ENCODE measurements at places on chromosomes 6 and 20.

DNA sequence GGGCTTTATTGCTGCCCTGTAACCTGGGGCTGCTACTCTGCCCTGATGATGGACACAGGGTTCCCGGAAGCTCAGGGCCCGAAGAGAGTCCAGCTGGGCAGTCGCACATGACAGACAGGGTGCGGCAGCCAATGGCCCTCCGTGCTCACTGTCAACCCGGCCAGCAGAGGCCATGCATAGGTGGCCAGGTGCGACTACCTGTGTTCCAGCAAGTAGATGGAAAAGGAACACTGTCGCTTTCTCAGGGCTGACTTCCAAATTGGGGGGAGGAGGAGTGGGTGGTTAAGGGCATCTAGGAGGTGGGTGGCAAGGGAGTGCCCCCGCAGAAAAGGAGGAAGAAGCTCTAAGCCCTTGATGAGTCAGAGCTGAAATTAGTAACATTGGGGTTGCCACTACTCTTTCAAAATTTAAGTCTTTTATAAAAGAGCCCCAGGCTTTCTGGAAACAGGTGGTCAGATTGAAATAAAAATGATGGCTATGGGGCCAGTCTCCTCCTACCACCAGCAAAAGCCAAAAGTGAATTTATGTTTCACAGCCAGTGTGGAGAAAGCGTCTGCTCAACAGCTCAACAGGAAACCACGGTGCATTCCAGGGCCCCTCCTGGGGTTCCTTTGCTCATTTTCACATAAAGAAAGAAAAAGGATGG is 2.3 kb upstream of the RAMACL start:
- DNase-seq, result no peak

DNA sequence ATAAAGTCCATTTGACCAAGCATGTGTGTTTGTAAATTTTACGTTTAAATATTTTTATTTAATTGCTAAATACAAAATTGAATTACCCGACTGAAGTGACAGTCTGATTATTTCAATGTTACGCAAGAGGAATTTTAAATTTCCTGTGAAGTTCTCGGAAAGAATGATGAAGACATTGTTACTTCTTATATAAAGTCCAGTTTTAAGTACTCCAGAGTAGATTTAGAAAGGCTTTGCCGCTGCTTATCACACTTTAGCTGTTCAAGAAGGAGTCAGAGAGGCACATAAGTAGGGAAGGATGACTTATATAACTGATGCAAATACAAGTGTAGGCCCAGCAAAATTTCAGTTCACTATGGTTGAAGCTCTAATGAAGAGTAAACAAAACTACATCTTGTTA is 265.1 kb upstream of the CITED2 start:
- no peak for DNase-seq

DNA sequence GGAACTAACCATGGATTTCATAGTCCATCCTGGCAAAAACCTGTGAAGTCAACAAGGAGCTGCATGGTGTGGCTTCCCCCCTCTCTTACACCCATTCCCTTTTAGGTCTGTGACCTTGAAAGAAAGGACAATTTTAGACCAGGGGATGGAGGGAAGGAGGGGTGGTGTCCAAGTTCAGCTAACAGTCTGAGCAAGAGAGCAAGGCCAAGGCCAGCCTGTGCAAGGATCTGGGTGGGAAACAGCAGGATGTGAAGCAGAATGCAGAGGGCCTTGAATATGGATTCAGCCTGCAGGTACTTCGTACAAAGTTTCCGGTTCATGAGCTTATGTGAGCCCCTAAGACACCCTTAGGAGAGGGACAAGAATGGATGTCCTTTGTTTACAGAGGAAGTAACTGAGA is 293.0 kb downstream of the KIF16B start:
- DNase-seq, result no peak

GRCh38 chr6:83962582-83962981 is 71.0 kb upstream of the MRAP2 start:
- DNase-seq, result no peak

DNA sequence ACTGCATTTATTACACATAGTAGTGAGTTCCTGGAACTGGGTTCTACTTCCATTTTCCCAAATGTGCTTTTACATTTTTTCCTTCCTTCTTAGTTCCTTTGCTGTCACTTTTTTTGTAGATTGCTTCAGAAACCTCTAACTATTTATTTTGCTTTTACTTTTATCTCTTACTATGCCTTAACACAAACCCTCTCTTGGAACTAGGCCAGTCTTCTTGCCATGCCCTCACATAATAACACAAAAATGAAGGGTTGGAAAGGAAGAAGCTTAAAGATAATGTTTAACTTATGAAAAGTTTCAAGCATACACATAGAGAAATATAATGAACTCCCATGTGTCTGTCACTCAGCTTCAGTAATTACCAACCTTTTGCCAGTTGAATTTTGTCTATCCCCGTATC is 27.1 kb downstream of the TOP1 start:
- DNase-seq, result no peak

All from RKO (cell line).